T-helper 1 cell (primary cell): ENCODE measurements at places on chromosomes 4 and X.

GRCh38 chr4:3059943-3060342 lies 14.4 kb downstream of the HTT-AS start:
- no peak for DNase-seq

- no peak for DNase-seq
Measured at GRCh38 chrX:112094729-112095128, 12.2 kb upstream of the TRPC5 start.

DNA sequence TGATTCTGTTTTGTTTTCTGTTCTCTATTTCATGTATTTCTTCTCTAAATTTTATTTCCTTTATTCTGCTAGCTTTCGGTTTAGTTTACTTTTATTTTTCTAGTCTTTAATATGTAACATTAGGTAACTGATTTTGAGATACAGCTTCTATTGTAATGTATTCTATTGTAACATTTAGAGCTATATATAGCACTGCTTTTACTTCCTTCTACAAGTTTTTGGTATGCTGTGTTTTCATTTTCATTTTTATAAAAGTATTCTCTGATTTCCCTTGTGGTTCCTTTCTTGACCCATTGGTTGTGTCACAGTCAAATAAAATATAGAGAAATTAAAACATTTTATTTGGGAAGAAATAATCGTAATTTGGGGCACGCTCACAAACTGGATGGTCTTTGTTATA lies 13.9 kb upstream of the CT47A1 start:
- no peak for DNase-seq

GRCh38 chrX:147958291-147958690 lies 22.8 kb upstream of the FMR1NB start:
- DNase-seq: no peak
